Panc1 (cell line): ENCODE measurements at places on chromosomes 13 and 19. TPM values are rescaled to one million over a fixed set of nuclear protein-coding genes. Genes with fewer than 3 reads are reported as not detected.

Gene CHMP2A
- 191 TPM for total RNA-seq

DNA sequence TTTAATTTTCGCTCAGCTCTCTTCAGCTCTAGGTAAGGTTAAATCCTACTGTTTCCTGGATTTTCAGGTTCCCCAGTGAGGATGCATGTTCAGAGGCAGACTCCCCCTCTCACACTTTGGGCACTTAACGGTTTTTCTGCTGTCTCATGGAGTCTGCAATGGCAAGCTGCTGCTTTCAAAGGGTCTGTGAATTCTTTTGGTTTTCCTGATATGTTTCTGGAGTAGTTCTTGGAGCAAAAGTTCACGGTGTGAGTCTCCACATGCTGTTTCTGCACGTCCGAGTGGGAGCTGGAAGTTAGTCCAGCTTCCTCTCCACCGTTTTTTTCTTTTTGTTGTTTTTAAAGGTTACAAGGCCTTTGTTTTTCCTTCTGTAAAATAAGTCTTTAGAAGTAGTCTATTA, 35.4 kb downstream of the DNAJC15 start:
- H3K4me1 ChIP-seq, result peaks cover 13% of the 10 kb centered on the region
- H3K36me3 ChIP-seq, result no peaks in the 10 kb centered on the region
- no peaks in the 10 kb centered on the region for H3K27me3 ChIP-seq
- no peak for DNase-seq

Gene ZNF556
- not detected for total RNA-seq

Gene MBNL2
- total RNA-seq, result 103 TPM

Gene FFAR2
- not detected for total RNA-seq

- H3K27me3 ChIP-seq, result no peaks in the 10 kb centered on the region
- no peak for DNase-seq
- H3K27ac ChIP-seq, result no peak overlapping the region
- H3K36me3 ChIP-seq, result no peaks in the 10 kb centered on the region
- no peak overlapping the region for H3K4me3 ChIP-seq
These were observed 45.4 kb upstream of the MYCBP2 start for GRCh38 chr13:77372275-77372674.
